ENCODE measurements at places on chromosomes 7 and 10.

DNA sequence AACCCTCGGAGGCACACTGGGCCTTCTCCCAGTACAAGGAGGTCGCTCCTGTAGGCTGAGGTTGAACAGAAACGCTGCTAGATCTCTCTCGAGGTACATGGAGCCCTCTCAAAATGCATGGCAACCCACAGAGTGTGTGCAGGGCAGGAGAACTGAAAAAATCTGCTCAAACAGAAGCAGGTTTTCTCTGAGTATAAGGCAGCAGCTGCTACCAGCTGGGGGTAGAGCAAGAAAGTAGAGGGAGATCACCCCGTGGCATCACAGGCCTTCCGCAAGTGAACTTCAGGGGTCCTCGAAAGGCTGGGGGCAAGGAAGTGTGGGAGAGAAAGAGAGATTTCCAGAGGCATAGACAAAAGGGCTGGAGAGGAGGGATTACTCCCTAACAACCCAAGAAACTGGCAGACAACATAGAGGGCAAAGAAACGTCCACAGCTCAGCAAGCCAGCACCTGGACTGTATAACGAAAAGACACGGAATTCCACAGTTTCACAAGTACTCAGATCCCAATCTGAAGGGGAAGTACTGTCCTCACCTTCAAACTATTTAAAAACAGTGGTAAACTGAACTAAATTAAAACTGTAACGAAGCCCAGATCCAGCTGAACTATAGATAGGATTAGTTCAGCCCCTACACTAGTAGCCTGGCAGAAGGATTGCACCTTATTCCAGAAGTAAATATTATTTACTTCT, 299.2 kb downstream of the IPMK start:
- DNase-seq, result no peak

GRCh38 chr10:61211468-61211867, 241.7 kb downstream of the TMEM26 start:
- no peak for DNase-seq

GRCh38 chr7:2452074-2452507, 24.1 kb downstream of the GRIFIN start:
- peak; percentile 14 for DNase-seq

DNA sequence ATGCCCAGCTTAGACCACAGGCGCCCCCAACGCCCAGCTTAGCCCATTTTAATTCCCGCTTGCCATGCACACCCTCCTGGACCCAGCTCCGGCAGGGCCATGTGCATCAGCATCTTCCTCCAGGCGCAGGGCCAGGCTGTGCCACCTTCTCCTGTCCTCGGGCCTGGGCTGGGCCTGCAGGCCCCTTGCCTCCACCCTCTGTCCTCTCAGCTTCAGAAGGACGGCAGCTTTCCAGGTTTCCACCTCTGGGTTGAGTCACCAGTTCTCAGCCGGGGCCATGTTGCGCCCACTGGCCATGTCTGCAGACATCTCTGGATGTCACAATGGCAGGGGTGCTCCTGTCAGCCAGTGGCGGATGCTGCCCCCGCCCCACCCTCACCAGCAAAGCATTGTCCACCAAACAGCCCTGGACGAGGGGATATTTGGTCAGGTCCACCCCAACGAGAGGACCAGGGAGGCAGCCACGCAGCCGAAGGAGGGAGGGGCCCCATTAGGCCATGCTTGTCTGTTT, 59.1 kb upstream of the NKX6-2 start:
- no peak for DNase-seq

- no peak for DNase-seq
These were observed 314.2 kb upstream of the GNAI1 start for GRCh38 chr7:79820387-79820786.

DNA sequence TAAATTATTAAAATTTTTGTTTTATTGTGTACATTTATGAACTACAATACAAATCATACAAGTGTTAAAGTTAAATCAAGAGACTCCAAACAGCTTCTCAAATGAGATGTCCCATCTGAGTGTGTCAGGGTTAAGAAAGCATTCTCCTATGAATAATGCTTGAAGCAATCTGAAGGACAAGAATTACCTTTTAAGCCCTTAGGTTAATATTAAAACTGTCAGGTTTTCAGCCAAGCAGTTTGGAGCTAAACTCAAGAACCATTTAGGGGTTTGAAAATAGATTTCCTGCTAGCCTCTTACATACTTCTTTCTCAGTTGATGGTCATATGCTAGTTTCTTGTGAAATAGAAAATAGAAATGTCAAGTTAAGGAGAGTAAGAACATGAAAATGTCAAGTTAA, 38.3 kb downstream of the LIPJ start:
- no peak for DNase-seq

All from CD4-positive, alpha-beta T cell treated with Interleukin-10 for 1 hour (primary cell).